ENCODE measurements at places on chromosomes 13 and 19. TPM values are rescaled to one million over a fixed set of nuclear protein-coding genes. Genes with fewer than 3 reads are reported as not detected.

DNA sequence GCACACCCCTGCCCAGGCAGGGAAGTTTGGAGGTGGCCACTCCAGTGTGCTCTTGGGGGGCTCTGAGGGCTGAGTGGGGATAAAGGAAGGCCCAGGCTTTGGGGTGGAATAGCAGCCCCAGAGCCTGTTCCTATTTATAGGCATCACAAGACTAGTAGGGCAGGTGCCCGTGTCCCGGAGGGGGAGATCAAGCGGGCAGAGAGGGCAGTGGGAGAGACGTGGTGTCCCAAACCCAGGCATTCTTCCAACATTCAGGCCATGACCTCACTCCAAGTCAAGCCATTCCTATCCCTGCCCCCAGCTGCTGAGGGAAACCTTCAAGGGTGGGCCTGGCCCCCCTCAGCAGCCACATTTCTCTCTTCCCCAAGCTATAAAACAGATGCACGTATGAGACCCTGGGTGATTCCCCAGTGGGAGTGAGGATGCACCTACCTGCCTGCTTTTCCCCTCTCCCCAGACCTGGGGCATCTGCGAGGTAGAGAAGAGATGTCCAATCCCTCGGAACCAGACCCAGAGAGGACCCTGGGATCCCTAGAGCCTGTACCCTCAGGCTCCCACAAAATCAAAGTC is 3.9 kb downstream of the WIZ start:
- no peaks in the 10 kb centered on the region for H3K36me3 ChIP-seq
- no peak overlapping the region for H3K27ac ChIP-seq
- H3K27me3 ChIP-seq: no peaks in the 10 kb centered on the region
- H3K4me1 ChIP-seq: peaks cover 6% of the 10 kb centered on the region
- H3K4me3 ChIP-seq: no peak overlapping the region

DNA sequence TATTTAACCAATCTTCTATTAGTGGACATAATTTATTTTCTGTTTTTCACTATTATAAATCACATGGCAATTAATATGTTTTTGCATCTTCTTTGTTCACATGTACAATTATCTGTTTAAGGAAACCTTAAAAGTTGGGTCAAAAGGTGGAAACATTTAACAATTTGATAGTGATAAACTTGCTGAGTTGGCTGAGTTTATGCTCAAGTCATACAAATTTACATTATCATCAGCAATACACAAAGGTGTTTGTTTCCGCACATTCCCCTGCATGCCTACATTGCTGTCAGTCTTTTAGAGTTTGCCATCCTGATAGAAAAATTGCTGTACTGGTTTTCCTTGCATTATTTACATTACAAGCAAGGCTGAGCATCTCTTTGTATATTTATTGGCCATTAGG is 139.5 kb downstream of the KCNRG start:
- peaks cover 4% of the 10 kb centered on the region for H3K4me1 ChIP-seq
- H3K27me3 ChIP-seq: no peaks in the 10 kb centered on the region
- no peak for DNase-seq
- no peaks in the 10 kb centered on the region for H3K36me3 ChIP-seq
- H3K4me3 ChIP-seq: no peak overlapping the region

DNA sequence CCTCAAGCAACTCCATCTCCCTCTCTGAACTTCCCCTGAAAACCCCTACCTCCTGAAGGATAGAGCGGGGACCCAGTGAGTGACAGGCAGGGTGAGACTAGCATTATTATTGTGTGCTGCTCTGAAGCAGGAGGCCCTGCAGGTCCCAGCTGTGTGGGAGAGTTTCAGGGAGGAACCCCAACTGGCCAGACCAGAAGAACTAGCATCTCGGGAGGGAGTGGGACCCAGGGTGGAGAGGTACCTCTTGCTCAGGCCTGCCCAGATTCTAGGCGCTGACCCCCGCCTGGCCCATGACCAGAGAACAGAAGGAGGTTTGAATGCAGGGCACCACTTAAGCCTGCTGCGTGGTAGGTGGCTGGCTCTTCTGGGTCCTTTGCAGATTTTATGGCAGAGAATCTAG is 5.7 kb upstream of the LYPD3 start:
- no peak overlapping the region for H3K27ac ChIP-seq
- no peaks in the 10 kb centered on the region for H3K4me1 ChIP-seq
- no peak overlapping the region for H3K4me3 ChIP-seq
- H3K27me3 ChIP-seq: peaks cover 9% of the 10 kb centered on the region
- DNase-seq: no peak

DNA sequence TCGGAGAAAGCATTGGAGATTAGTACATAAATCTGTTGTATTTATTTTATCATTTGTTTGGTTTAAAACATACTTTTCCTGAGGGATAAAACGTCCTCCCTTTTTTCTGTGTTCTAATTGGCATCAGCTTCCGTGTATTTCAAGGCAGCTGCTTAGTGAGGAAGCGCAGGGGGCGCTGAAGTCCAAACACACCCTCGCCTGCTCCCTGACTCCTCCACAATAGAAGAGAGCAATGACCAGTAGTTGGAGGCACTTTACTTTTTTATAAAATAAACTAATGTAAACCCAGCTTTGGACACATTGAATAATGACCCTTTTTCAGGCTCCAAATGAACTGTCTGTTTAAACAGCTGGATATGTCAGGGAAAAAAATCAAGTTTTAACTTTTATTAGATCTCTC is 79.9 kb downstream of the RNASEH2B start:
- H3K4me1 ChIP-seq: peaks cover 20% of the 10 kb centered on the region
- H3K27ac ChIP-seq: no peak overlapping the region
- DNase-seq: peak; percentile 71
- H3K4me3 ChIP-seq: no peak overlapping the region
- no peaks in the 10 kb centered on the region for H3K36me3 ChIP-seq

- H3K36me3 ChIP-seq: no peaks in the 10 kb centered on the region
- no peak overlapping the region for H3K4me3 ChIP-seq
- no peak overlapping the region for H3K27ac ChIP-seq
- no peak for DNase-seq
- peaks cover 35% of the 10 kb centered on the region for H3K27me3 ChIP-seq
- H3K4me1 ChIP-seq: no peaks in the 10 kb centered on the region
Observed at GRCh38 chr19:51714848-51715247, 8.9 kb downstream of the HAS1 start.

DNA sequence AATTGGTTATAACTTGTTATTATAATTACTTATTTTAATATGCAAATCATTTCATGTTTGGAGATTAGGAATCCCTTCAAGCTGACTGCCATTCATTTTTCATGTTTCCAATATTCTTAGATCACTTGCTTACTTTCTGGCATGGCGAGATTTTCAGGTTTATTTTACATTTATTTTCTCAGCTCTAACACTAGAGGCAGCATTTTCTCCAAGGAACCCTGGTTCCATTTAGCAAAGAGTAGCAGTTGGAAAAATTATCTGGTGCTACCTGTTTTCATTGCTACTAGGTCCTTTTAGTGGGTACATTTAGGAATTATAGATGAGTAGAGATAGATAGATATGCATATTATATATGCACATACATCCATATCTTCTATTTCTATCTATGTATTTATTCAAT is 90.9 kb upstream of the TRPC4 start:
- H3K4me3 ChIP-seq: no peak overlapping the region
- no peak overlapping the region for H3K27ac ChIP-seq
- no peaks in the 10 kb centered on the region for H3K36me3 ChIP-seq
- H3K4me1 ChIP-seq: no peaks in the 10 kb centered on the region

DNA sequence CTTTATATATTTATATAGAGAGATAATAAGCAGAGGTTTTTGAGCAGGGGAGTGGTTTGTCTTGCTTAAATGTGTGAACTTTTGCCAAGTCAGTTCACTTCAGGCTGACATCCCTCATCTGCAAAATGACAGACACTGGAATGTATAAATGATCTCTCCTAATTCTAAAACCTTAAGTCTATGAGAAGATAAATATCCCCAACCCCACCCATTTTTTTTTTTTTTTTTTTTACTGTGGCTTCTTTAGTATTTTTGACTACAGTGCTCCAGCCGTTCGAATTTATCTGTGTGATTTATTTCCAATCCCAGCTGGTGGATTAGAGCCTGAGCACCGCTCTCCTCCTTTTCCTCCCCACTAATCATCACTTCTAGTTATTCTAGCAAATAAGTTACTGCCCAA is 234.8 kb downstream of the DACH1 start:
- no peak overlapping the region for H3K27ac ChIP-seq
- H3K27me3 ChIP-seq: no peaks in the 10 kb centered on the region
- DNase-seq: no peak
- no peak overlapping the region for H3K4me3 ChIP-seq
- no peaks in the 10 kb centered on the region for H3K36me3 ChIP-seq

DNA sequence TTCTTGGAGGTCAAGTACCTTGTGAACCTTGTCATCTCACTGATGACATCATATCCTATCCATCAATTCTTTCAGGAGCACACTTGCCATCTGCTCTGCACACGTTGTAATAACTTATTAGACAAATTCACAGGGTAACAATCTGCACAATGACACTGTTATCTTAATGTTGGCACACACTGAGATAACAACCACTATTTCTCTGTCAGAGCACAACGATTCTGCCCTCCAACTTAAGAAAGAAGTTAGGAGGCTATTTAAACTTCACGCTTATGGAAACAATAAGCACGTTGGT is 351.3 kb downstream of the DACH1 start:
- no peaks in the 10 kb centered on the region for H3K36me3 ChIP-seq
- H3K27ac ChIP-seq: no peak overlapping the region
- H3K27me3 ChIP-seq: no peaks in the 10 kb centered on the region
- no peak overlapping the region for H3K4me3 ChIP-seq
- H3K4me1 ChIP-seq: 0 out of 2 replicates have a peak, but pooled peaks cover 4% of the 10 kb centered on the region
- DNase-seq: no peak

DNA sequence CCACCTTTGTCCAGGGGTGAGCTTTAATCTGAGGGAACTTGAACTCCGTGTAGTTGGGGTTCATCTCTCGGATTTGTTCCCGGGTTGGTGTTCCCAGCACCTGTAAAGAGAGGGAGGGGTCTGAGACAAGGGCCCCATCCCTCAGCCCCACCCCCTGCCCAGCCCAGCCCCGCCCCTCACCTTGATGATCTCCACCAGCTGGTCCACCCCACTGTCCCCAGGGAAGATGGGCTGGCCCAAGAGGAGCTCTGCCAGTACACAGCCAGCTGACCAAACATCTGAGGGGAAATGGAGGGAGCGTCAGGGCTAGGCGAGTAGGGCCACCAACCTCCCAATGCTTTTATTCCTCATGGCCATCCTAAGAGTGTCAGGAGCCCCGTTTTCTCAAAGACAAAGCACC is 9.3 kb downstream of the GSK3A start:
- no peak for DNase-seq
- no peaks in the 10 kb centered on the region for H3K27me3 ChIP-seq
- H3K36me3 ChIP-seq: no peaks in the 10 kb centered on the region
- H3K27ac ChIP-seq: no peak overlapping the region
- H3K4me3 ChIP-seq: no peak overlapping the region
- H3K4me1 ChIP-seq: no peaks in the 10 kb centered on the region

DNA sequence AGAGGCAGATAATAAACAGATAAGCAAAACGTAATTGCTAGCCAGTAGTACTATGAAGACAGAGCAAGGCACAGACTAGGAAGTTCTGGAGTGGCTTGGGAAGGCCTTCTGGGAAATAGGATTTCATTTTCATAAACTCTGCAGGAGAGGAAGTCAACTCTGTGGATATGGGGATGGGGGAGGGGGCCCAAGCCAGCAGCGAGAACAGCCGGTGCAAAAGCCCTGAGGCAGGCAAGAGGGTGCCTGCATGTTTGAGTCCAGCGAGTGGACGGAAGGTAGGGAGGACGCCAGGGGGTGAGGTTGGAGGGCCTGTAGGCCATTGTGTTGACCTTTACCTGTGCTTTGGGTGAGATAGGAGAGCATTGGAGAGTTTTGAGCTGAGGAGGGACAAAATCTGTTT is 9.0 kb upstream of the ASF1B start:
- no peak overlapping the region for H3K27ac ChIP-seq
- H3K27me3 ChIP-seq: no peaks in the 10 kb centered on the region
- peaks cover 26% of the 10 kb centered on the region for H3K4me1 ChIP-seq

DNA sequence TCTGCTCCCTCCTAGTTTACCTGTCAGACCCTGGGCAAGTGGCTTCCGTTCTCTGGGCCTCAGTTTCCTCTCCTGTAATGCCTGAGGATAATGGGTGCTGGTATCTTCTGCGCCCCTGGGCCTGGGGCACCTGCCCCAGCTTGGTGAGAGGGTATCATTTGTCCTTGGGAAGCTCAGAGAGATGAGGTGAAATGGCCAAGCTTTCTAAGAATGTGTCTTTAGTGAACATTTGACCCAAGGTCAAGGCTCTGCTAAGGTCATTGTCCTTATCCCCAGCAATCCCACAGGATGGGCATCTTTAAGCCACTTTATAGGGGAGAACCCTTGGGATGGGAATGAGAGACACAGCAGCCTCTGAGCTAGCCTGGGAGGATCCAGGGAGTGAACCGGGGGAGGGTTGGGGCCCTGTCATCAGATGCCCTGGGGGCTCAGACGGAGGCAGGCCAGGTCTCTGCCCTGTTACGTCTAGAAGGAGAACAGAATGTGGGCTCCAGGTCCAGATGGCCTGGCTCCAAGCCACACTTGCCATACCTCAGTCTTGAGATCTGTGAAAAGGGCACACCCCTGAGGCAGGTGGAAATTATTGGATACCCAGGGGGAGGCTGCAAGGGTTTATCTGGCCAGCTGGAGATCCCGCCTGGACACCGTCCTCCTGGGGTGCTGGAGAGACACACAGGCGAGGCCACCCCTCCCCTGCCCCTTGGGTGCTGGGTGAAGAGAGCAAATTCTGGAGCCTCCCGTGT is 1.1 kb upstream of the NFIC start:
- H3K27me3 ChIP-seq: peaks cover 99% of the 10 kb centered on the region
- peak overlapping the region; percentile 52 for H3K4me3 ChIP-seq

DNA sequence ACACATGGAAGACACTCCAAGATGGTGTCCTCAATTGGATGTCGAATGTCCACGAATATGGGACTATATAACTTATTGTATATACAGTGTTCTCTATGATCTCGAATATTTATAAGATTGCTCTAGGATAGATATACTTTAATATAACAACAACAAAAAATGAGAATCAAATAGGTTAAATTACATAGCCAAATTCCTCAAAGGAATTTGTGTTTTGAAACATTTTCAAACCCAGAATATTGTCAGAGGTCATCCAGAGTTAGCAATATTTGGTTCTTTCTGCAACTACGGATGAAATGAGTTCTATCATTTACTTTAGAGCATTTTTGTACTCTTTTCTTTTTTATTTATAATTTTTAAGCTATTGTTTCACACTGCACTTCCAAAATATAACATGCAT is 857.8 kb downstream of the GPC5 start:
- H3K4me3 ChIP-seq: no peak overlapping the region
- DNase-seq: no peak
- no peaks in the 10 kb centered on the region for H3K4me1 ChIP-seq
- no peaks in the 10 kb centered on the region for H3K36me3 ChIP-seq
- H3K27me3 ChIP-seq: no peaks in the 10 kb centered on the region
- no peak overlapping the region for H3K27ac ChIP-seq

TMEM255B gene
- total RNA-seq: 0.82 TPM

URAD gene
- not detected for total RNA-seq

KCNRG gene
- 3.3 TPM for total RNA-seq

ATF5 gene
- total RNA-seq: 7.4 TPM

ATXN8OS gene
- not detected for total RNA-seq

ZNF813 gene
- total RNA-seq: 30.9 TPM

OXGR1 gene
- 0.80 TPM for total RNA-seq

LRRC63 gene
- not detected for total RNA-seq

All from GM23338 (cell line).